Endodermal cell (in vitro differentiated cells): ENCODE measurements at places on chromosomes 1 and 21. TPM values are rescaled to one million over a fixed set of nuclear protein-coding genes. Genes with fewer than 3 reads are reported as not detected.

GBP7 gene
- not detected in 2 replicates for total RNA-seq

ADORA1 gene
- total RNA-seq = 1.4 and 2.0 TPM in 2 replicates

ELK4 gene
- total RNA-seq = 25.2 and 29.6 TPM in 2 replicates

CASQ2 gene
- 0.15 TPM in 1 of 3 replicates, not detected in the others for total RNA-seq

CR1L gene
- total RNA-seq = not detected in 3 replicates

CNIH3 gene
- total RNA-seq = 4.3 and 4.5 TPM in 2 replicates

RGSL1 gene
- total RNA-seq = not detected in 2 replicates

STUM gene
- total RNA-seq = 0.04 to 0.11 TPM (median 0.05 TPM) in 3 replicates

IGSF21 gene
- 1.3 and 1.8 TPM in 2 replicates for total RNA-seq
